ENCODE measurements at places on chromosomes 3 and 15.

GRCh38 chr15:67902579-67903009 lies 62.7 kb upstream of the RNU6-1 start:
- ATAC-seq = no peak

DNA sequence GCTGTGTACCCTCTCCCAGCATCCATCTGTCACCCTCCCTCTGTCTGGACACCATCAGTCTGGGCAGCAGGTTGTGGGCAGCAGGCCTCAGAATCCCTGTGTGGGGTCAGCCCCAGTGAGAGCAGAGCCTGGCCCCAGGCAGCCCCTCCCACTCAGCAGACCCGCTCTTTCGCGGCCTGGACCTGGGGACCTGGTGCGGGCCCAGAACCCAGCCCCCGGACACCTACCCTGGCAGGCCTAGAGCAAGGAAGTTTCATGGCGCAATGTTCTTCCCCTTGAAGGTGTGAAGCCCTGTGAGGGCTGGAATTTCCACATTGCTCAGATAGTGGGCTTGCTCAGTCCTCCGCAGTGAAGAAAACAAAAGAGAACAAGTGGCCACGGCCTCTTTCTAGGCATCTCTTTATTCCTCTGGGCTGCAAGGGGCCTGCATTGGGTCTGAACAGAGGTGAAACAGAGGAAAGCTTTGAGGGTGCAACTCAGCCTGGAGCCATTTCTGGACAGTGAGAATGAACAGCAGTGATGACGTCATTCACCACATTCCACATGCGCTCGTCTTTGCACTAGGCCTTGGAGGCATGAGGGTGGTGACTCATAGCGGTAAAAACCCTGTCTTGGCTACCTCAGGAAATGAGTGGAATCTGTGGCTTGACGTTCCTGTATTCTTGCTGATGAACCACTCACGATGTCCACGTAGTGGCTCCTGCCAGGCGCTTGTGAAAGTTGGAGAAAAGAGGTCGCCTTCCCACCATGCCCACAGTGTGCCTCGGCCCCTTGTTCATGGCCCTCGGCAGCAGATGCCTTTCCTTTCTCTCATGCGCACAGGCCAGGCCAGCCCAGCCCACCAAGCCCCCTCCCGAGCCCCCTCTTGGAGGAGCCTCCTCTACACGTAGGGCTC lies 66.1 kb downstream of the SLC30A4 start:
- ATAC-seq = peak; percentile 76

GRCh38 chr3:58691997-58692396 lies 25.4 kb upstream of the FAM3D start:
- ATAC-seq = no peak

- no peak for ATAC-seq
These were observed 56.9 kb upstream of the CGNL1 start for GRCh38 chr15:57319226-57319918.

GRCh38 chr3:169610888-169611291 lies 52.6 kb downstream of the MECOM start:
- no peak for ATAC-seq

DNA sequence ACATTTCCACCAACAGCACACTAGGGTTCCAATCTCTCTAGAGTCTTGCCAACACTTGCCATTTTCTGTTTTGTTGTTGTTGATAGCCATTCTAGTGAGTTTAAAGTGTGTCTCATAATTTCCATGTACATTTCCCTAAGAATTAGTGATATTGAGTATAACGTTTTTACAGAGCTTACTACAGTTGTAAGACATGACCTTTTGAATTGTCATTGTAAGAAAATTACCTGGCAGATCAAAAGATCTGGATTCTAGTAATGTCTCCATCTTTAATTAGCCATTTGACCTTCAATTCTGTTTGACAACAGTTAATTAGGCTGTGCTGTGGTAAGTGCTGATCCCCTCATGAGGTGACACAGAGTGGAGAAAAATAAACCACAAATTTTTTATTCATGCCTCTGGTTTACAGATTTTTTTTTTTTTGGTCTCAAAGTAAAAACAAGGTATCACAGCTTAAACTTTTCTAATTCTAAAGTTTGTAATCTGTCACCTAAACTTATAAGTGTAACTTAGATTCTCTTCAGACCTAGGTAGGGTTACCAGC lies 20.9 kb downstream of the MCTP2 start:
- ATAC-seq = no peak

DNA sequence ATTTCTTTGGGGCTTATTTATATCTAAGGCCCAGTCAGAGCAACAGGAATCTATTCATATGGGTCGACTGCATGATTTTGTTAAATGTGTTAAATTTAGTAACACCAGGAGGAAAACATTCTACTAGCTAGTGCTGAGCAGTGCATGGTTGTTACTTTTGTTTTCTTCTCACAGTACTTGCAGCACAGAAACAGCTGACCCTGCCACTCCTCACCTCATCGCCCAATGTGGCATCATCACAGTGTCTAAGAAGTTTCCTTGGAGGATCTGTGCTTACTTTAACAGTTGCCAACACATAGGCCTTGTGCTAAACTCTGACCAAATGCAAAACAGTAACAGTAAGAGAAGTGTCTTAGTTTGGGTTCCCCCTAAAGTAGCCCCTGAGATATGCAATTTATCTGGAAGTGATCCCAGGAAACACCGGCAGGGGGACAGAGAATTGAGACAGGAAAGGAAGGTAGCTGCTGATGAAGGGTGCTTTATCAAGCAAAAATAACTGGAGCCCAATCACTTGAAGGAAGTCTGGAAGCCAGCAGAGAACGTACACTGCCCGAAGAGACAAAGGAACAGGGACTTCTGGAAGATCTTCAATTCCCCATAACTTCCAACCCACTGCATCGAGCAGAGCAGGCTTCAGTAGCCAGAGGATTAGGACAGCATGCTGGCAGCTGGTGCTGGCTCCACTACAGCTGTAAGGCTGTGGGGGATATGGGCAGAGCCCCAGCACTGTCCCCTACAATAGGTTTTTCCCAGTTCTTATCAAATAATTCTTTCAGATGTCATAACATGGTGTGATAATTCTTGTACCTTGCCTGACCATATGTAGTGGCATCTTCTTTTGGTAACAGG lies 36.0 kb upstream of the ULK4 start:
- ATAC-seq = peak; percentile 69

DNA sequence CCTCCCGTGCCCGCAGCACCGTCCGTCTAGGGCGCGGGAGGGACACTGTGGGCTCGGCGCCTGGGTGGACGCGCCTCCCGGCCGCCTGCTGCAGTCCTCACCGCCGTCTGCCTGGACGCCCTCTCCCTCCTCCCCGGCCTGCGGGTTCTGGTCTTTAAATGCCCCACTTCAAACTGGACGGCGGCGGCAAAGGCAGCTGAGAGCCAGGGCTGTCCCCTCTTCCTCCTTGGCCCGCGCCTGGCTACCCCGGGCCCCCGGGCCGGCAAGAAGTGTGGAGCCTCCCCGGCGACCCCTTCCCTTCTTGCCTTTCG lies 426 bp downstream of the CBLB start:
- peak; percentile 60 for ATAC-seq

DNA sequence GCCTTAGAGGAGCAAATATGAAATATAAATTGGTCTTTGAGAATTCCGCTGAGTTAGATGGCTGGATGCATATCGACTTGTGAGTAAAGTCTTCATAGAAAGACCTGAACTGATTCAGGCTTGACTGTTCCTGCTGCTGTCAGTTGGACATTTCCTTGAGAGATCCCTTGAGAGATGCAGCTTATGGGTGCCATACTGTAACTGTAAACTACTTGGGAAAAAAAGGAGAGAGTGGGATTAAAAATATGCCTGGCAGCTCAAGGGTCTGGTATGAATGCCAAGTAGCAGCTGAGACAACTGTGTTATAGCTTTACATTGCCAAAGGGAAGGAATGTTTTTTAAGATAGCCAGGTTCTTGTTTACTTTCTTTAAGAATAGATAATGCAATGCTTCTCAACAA lies 926.6 kb downstream of the EPHA3 start:
- ATAC-seq = no peak

- peak; percentile 87 for ATAC-seq
These were observed 141.0 kb downstream of the LPP start for GRCh38 chr3:188294823-188295487.

- ATAC-seq = no peak
These were observed 34.0 kb downstream of the LYZL4 start for GRCh38 chr3:42376344-42376798.

DNA sequence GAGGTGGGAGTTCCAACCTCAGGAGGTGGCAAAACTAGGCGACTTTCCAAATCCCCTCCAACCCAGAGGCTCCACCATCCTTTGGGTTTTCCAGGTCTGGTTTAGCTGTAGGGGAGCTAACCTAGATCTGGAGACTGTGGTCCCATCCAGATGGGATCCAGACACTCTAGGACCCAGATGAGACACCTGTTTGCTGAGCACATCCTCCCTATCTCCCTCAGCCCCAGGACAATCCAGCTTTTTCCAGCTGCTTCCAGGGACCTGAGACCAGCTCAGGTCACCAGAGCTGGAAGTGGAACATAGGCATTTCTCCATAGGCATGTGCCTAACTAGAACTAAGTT lies 18.2 kb downstream of the CRTAP start:
- ATAC-seq = no peak

GRCh38 chr3:110576960-110577359 lies 494.7 kb upstream of the NECTIN3 start:
- ATAC-seq = peak; percentile 90

DNA sequence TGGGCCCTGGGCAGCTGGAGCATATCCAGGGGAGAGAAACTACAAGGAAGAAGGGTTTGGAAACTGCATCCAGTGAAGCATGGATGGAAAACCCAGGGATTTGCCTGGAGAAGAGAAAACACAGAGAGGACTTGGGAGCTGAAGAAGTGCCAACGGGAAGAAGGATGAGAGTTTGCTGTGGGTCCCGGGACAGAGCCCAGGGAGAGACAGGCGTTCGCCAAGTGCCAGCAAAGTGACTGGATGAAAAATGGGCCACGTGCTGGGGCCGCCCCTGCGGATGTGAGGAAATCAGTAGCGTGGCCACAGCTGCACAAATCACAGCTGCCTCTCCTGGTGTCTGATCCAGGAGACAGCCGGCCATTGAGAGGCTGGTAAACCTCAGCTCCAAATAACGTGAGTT lies 70.4 kb downstream of the HES1 start:
- no peak for ATAC-seq

DNA sequence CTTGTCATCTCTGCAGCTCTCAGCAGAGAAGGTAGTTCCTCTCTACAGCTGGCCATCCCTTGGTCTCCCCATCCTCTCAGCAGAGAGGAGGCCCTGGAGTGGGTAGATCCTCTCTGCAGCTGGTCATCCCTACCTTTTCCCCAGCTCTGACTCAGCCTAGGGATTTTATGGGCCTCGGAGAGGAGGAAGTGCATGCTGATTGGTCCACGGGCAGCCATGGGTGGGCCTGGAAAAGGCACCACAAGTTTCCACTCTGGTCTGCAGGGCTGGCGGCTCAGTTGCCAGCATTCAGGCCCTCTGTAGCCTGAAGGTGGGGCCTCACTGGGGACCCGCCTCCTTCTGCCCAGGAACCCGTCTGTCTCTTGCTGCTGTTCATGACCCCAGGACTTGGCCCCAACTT lies 36.9 kb downstream of the NR1D2 start:
- peak; percentile 25 for ATAC-seq

- no peak for ATAC-seq
These were observed 19.8 kb downstream of the LRCH3 start for GRCh38 chr3:197810901-197811300.

DNA sequence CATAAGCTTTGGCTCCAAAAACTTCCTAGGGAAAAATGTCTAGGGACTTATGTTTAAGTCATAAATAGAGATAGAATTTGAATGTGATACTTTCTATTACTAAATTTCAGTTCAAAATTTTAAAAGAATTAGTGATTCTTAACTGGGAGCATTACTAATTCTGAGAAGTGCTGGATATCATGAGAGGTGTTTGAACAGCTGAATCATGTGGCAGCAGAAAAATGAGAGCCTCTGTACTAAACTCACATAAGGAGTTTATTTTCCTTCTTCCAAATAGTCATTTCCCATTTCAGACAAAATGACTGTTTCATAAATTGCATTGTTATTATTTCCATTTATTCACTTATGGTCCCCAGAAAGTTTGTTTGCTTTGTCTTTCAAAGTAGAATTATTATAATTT lies 62.7 kb downstream of the SLMAP start:
- ATAC-seq = no peak

GRCh38 chr3:10926256-10926810 lies 66.2 kb upstream of the SLC6A1 start:
- no peak for ATAC-seq

DNA sequence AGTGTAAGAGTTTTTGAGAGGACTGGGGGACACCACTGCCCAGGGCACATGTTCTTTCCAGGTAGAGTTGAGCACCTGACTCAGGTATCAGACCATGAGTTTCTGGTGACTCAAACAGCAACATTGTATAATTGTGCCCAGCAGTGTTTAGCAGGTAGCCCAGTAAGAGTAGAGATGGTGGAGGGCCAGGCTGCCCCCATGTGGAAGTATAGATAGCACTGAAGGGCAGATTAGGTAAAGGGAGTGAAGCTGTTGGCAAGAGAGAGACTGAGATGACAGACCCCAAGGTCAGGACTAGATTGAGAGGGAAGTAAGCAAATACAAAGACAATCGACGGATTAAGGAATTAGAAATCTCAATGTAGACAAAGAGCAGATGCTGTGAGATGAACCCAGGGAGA lies 74.6 kb downstream of the TRIM42 start:
- ATAC-seq = no peak

DNA sequence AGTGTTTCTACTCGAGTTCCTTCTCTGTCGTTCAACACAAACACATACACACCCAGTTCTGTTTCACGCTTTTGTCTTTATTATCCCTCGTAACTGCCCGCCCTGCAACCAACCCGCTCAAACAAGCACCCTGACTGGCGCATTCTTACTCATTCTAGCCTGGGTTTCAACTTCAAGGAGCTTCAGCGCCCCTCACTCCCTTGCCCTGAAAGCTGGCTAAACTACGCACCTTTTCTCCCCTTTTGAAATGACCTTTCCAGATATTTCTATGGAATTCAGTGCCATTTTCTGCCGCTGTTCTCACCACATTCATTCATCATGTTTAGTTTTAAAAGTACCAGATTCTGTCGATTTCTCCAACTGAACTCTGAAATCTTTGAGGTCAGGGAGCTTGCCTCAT lies 653 bp upstream of the MFSD1 start:
- no peak for ATAC-seq

- ATAC-seq = no peak
These were observed 61.3 kb downstream of the CEMIP start for GRCh38 chr15:80840182-80841130.

- ATAC-seq = no peak
These were observed 419.2 kb downstream of the MECOM start for GRCh38 chr3:169244119-169244864.

DNA sequence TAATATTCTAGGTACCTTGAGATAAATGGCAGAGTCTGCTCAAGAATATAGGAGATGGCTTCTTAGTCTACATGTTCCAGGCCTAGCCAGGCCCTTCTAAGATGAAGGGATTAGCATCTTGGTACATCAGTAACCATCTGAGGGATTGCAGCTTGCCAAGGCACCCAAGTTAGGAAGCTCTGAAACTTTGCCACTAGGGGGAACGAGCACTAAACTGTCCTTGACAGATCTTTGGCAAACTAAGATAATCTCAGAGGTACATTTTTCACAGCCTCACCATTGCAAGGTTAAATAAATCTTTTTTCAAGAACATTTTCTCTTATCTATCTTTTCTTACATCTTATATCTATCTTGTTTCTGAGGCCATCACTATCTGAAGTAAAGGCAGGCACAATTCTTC lies 351.2 kb downstream of the RAP2B start:
- ATAC-seq = peak; percentile 65

- no peak for ATAC-seq
These were observed 156.8 kb downstream of the ALCAM start for GRCh38 chr3:105523501-105523900.

- ATAC-seq = no peak
These were observed 2.6 kb downstream of the TNIK start for GRCh38 chr3:171457607-171458061.

GRCh38 chr3:69696367-69696766 lies 42.9 kb upstream of the MITF start:
- no peak for ATAC-seq
